ENCODE measurements at places on chromosomes 16 and 17. TPM values are rescaled to one million over a fixed set of nuclear protein-coding genes. Genes with fewer than 3 reads are reported as not detected.

GRCh38 chr16:82382521-82382920, 212.5 kb upstream of the MPHOSPH6 start:
- ATAC-seq: no peak

DNA sequence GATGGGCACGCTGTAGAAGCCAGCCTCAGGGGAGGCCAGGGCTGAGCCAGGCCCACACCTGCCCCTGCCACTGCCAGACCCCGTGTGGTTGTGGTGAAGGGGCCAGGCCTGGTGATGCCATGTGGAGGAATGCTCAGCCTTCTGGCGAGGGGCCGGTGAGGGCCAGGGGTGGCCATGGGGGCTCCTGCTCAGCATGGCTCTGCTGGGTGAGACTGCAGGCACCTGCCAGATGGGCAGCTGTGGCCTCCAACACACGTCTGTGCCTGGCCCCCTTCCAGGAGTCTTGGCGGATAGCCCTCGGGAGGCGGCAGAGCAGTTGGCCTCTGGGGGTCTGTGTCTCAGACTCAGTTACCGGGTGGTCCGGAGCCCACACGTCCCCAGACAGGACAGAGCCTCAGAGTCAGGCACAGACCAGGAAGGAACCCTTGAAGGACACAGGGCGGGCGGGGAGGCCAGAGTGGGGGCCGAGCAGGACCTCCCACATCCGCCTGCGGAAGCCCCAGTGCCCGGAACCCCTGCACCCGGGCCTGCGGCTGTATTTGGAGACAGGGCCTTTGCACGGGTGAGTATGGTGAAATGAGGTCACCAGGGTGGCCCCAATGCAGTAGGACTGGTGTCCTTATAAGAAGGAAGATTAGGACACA, 22.5 kb upstream of the CHMP6 start:
- ATAC-seq: peak; percentile 20

DNA sequence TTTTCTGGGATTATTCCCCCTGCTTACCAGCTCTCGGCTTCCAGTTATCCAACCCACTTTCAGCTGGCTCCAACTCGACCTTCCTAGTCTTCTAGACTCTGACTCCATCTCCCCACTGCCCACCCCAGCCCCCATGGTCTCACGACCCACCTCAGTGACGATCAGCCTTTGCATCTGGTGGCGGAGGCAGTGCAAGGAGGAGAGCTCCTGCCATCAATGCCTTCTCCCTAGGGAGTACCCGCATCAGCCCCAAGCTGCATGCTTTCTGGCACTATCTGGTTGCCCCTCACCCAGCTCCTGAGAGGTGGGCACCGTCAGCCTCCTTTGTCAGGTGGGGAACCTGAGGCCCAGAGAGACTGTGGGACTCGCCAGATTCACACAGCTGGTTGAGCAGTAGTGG, 72.6 kb upstream of the RPL38 start:
- ATAC-seq: no peak

The SLC16A3 gene
- 24.4 TPM for total RNA-seq

GRCh38 chr17:27602721-27603420, 28.1 kb upstream of the LGALS9 start:
- ATAC-seq: no peak

The CCL16 gene
- not detected for total RNA-seq

The IRX3 gene
- total RNA-seq: 0.77 TPM
